ENCODE measurements at places on chromosomes 3 and 15. TPM values are rescaled to one million over a fixed set of nuclear protein-coding genes. Genes with fewer than 3 reads are reported as not detected.

FRMD5 gene
- 25.9 TPM for polyA plus RNA-seq

DNA sequence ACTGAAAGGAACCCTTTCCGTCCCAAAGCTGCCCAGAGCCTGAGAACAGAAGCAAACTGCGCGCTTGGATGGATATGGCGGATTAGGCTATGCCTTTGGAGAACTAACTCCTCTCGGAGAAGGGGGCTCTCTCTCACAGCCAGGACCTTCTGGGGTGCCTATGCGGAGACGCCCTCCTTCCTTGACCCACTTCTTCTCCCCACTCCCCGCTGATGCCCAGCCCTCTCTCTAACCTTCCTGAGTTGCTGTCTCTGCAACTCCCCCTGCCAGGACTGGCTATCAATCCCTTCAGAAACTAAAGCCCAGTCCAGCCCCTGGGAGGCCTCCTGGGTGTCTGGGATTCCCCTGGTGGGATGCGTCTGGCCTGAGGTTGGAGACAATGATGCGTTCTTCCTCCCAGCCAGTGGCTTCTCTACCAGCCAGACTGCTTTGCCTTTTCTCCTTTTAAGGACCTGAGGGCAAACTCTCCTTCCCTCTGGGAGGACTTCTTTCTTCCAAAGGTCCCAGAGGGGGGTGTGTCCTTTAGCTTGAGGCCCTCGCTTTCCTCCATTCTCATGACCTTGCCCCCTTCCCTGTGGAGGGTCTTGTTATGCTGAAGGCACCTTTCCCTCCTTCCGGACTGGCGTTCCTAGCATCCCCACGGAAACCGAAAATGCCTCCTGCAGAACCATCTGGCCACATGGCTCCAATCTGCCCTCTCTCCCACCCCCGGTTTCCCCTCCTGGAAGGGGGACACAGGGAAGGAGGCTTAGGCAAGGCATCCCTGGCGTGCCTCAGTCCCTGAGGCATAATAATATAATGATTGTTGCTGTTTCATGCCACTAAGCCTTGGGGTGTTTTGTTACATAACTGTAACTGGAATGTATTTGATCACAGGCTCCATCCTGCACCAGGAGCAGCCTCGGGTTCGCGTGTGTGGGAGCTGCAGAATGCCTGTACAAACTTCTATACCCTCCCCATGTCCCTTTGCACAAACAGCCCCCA is 63.4 kb upstream of the C15orf39 start:
- DNase-seq = no peak

IRAK2 gene
- 4.8 TPM for polyA plus RNA-seq

DNA sequence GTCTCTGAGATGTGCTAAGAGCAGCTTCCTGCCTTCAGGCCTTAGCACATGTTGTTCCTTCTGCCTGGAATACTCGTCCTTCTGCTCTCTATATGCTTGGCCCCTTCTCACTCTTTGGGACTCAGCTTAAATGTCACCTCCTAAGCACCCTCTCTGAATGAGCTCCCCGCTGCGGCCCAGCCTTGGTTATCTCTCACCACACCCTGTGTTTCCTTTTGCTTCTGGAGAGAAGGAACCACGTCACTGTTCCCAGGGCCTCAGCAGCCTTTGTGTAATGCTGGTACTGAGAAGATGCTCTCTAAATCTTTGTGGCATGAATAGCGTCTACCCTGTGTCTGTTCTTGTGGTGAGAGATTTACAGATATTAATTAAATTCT is 2.2 kb downstream of the FAH start:
- DNase-seq = no peak

DNA sequence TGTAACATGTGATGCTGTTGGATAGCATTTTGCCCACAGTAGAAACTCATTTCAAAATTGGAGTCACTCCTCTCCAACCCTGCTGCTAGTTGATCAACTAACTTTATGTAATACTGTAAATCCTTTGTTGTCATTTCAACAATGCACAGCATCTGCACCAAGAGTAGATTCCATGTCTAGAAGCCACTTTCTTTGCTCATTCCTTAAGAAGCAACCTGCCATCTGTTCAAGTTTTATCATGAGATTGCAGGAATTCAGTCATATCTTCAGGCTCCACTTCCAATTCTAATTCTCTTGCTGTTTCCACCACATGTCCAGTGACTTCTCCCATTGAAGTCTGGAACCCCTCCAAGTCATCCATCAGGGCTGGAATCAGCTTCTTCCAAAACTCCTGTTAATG is 42.9 kb downstream of the AKAP13 start:
- no peak for DNase-seq

DNA sequence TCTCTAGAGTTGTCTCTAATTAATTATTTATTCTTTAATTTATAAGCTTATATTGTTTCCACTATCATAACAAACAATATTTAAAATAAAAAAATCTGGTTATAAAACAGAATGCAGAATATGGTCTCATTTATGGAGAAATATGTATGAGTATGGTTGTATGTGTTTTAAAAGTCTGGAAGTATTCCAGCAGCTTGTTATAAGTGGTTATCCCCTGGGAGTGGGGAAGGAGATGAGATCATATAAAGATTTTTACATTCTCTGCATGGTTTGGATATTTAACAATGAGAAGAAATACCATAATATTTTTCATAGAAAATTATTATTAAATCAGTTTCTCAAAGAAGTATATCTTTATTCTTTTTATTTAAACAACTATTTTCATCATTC is 135.4 kb upstream of the MB21D2 start:
- peak; percentile 30 for DNase-seq

UROC1 gene
- 0.35 TPM for polyA plus RNA-seq

DNA sequence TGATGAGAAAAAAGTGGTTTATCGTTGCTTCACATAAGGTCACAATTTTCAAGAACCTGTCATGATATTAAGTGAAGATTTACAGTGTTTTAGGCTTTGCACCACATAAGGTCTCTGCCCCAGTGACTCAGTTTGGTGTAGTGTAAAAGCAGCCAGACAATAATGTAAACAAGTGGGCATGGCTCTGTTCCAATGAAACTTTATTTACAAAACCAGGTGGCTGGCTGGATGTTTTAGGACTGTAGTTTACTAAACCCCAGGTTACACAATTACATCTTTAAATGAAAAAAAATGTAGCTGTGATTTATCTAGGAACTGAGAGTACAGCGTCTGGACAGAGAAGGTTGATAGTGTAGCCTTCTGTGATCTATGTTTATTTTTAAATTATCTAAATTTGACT is 9.7 kb upstream of the FBXL22 start:
- DNase-seq = no peak

DNA sequence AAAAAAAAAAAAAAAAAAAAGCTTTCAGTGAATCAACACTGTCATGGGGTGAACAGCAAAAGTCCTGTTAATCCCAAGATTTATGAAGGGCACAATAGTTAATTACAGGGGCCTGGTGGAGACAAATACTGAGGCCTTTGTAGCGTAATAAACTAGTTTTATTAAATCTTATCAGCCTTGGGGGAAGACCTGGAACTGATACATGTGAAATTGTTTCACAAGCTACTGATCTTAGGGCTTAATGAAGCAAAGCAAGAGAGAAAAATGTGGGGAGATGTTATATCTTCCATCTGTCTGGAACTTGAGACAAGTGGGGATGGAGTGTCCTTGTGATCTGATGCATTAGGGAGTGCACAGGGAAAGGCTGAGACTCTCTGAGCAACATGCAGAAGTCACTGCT is 47.9 kb upstream of the OSBPL11 start:
- no peak for DNase-seq
